ENCODE measurements at places on chromosomes 5 and 9.

GRCh38 chr5:175737481-175737880 lies 79.6 kb downstream of the HRH2 start:
- DNase-seq, result no peak

DNA sequence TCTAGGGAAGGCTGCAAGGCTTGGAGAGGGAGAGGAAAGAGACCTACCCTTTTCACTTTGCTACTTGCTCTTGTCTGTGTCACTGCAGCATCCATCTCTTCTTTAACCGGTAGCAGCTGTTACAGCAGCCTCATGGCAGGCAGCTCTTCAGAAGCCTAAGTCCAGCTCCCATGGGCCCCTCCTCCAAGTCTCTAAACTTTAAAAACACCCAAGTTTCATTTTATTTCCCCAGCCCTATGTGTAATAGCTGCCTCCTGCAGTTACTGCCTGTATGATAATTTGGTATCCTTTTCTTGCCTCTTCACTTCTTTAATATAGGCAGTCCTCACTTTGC lies 313.1 kb upstream of the PIK3R1 start:
- DNase-seq, result no peak

GRCh38 chr5:162067655-162068411 lies at the start of gene GABRG2:
GABRG2 (plus strand) TSS chr5:162067773; CDS start chr5:162068000, 227 bp downstream.
- no peak for DNase-seq

DNA sequence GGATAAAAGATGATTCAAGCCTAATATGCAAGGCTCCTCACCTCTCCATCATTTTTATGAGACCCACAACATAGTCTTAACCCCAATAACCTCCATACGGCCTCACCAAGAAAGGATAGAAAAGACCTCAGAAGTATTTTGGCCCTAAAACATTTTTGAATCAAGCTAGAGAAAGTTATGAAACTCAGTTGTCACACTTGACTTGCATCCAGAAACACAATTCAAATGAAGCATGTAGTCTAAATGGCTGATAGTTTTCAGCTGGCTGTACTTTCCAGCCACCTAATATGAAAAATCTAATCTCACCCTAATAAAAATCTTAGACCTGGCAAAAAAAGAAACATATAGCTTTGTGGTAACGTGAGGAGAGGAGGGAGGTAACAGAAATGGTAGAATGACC lies 116.1 kb downstream of the ARL15 start:
- DNase-seq, result peak; percentile 8

- no peak for DNase-seq
Observed at GRCh38 chr9:2241461-2241835, 226.3 kb downstream of the SMARCA2 start.

DNA sequence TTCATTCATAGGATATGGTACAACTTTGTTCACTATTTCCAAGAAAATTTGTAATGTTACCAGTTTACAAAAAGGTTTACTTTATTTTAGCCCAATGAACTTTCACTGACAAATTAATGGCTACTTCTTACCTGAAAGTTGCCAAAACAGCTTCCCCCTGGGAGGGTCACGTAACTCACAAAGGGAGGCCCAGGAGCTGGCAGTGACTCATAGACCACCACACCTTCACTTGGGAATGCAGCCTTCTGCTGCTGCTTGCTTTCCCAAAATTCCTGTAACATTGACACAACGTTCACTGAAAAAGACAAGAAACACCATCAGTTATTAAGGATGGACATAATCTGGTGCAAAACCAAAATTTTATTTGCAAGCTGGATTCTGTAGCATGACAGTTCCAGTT lies 18.1 kb downstream of the LIX1 start:
- DNase-seq, result no peak

DNA sequence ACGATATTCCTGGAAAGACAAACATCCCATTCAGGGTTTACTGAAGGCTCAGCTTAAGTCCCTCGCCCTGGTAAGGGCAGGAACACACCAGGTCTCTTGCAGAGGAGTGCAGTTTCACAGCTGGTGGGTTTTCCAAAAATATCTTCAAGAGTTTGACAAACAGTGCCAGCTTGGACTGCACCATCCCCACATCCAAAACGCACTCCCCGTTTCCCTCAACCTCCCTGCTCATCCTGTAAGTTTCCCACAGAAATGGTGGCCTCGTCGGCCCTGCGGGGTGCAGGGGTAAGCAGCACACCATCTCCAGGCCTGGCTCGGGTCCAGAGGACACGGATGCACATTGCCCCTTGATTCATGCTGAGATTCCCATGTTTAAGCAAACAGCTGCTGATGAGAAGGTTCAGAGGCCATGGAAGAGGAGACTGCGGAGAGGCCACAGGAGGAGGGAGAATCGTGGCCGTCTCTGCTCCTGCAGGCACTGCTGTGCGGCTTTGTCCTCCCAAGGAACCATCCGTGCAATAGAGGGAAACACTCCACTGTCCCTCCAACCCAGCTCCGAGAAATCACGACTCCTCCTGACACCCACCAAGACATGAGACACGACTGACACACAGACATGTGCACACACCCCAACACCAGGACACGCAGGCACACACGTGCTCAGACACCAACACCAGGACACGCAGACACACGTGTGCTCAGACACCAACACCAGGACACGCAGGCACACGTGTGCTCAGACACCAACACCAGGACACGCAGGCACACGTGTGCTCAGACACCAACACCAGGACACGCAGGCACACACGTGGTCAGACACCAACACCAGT lies 24.0 kb upstream of the SLC12A7 start:
- no peak for DNase-seq

- no peak for DNase-seq
Observed at GRCh38 chr5:7261049-7261448, 134.9 kb upstream of the ADCY2 start.

DNA sequence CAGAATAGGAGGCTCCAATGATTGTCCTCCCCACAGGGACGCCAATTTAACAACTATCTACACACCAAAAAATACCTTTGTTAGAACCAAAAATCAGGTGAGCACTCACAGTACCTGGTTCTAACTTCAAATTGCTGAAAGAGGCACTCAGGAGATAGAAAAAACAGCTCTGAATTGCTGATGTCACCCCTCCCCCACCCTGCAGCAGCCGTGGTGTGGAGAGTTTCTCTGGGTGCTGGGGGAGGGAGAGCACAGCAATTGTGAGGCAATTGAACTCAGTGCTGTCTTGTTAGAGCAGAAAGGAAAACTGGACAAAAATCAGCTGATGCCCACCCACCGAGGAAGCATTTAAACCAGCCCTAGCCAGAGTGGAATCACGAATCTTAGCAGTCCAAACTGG lies 41.8 kb downstream of the TNFSF8 start:
- no peak for DNase-seq

- peak; percentile 10 for DNase-seq
Observed at GRCh38 chr5:60700416-60700757, 421 bp upstream of the DEPDC1B start.

All from germinal center (tissue), 1 donor.